ENCODE measurements at places on chromosomes 5 and 9.
A peak's percentile ranks its signal among the peaks of the same experiment; 100 is the strongest.

- no peak for ATAC-seq
These were observed 26.3 kb downstream of the SEMA5A start for GRCh38 chr5:9519537-9519936.

DNA sequence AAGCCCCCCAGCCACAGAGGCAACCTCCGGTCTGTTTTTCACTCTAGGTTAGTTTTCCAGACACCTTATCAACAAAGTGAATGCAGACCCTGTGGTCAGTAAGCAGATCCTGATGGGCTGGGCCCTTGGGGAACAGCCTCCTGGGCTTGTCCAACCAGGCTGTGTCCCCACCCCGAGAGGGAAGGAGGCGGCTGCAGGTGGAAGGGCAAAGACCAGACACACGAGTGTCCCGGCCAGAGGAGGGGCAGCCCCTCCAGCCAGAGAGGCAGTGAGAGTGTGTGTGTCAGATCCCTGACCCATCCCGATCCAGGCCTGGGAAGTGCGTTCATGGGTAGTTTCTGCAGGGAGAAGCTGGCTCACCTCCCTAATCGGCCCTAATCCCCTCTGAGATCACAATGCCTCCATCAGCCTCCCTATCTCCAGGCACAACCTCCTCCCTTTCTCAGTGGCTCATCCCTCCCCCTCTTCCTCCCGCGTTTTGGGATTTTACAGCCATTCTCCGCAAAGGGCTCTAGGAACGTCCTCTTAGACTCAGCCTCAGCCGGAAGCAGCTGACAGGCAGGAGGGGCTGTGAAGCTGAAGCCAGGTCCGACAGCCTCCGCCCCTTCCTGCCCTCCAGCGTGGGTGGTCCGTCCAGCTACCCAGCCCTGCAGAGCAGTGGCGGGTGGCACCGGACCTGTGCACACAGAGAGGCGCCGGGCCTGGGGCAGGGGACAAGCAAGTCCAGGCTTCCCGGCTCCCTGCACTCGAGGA is 9.7 kb downstream of the SLC12A7 start:
- ATAC-seq = no peak

- ATAC-seq = no peak
These were observed 151.6 kb upstream of the SLC30A5 start for GRCh38 chr5:68942169-68942568.

DNA sequence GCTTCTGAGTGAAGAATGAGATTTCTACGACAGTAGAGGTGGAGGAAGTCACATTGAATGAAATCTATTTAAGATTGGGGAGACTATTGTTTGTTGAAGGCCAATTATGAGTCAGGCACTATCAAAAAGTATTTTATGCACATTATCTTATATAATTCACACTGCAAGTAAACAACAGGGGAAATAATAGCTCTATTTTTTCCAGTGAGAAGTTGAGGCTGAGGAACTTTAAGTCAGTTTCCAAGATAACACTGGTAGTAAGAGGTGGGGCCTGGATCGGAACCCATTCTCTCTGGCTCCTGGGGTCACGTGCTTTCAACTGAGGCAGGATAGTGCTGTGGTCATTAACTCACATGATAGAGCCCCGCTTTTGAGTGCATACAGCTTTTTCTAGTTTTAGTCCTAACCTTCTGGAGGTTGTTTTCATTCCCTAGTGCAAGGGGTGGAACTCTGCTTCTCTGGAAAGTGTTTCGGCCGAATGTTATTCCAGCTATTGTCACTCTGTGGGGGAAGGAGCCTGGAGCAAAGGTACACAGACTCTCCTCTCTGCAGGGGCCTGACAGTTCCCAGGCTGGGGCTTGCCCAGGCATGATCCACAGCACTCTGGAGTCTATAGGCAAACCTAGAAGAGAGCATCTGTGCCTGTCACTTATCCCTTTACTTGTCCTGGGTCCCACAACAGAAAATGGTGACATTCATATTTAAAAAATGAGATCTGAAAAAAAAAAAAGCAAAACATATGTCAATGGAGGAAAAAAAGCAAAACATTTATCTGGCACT is 352.4 kb upstream of the ACTBL2 start:
- ATAC-seq = peak; percentile 58

GRCh38 chr5:134099939-134100282 is 14.6 kb upstream of the TCF7 start:
- ATAC-seq = peak; percentile 5

GRCh38 chr5:134466241-134467069 is 54.8 kb upstream of the CDKN2AIPNL start:
- peak; percentile 92 for ATAC-seq

GRCh38 chr5:2270467-2270866 is 387.7 kb upstream of the IRX4 start:
- no peak for ATAC-seq

GRCh38 chr5:132830436-132831094 is at the start of gene SHROOM1:
SHROOM1 (minus strand) TSS chr5:132830647; CDS start chr5:132826140, 4,507 bp downstream.
- ATAC-seq = peak; percentile 75

- no peak for ATAC-seq
These were observed 13.8 kb downstream of the TMEM8B start for GRCh38 chr9:35842795-35843194.

DNA sequence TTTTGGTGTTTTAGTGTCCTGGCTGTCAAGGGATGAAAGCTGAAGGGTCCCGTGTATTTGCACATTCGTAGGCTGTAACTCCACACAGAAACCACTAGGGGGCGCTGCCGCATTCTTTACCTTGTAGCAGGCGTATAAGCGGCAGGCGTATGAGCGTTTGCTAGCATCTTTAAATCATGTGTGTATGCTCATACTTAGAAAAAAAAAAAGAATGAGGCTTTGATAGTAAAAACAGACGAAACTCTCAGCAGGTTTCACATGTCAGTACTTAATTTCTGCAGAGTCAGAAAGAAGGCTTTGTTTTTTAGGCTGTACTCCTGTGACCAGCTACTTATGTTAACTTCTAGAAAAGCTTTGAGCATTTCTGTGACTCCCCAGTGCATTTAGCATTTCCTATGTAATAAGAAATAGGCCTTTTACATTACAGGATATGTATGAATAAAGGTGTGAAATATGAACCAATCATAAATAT is 218.8 kb upstream of the ADAMTSL1 start:
- ATAC-seq = peak; percentile 93

DNA sequence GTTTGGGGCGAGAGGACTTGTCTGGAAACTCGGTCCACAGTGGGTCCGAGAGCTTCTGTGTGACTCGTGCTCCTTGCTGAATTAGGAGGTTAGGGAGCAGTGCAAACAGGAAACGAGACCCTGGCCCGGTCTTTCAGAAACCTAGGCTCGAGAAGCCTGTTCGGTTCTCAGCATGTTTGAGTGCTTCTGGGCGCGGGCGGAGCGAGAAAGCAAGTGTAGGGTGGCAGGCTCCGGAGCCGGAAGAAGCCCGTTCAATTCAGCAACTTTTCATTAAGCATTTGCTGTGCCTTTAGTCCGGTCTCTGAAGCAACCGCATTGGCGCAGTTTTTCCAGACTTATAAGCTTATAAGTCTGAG is 547 bp downstream of the CLTA start:
- ATAC-seq = peak; percentile 19

DNA sequence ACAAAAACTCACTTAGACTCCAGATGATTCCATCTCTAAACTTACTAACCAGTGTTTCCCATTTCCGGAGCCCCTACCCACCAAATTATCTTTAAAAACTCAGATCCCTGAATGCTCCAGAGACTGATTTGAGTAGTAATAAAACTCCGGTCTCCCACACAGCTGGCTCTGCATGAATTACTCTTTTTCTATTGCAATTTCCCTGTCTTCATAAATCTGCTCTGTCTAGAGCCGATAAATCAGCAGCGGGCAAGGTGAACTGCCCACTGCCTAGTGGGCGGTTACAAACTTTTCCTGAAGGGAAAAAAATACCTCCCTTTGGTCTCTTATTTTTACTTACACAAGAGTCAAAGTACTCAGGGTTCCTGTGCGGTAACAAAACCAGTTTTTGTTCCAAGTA is 624.4 kb upstream of the RORB start:
- ATAC-seq = no peak

- no peak for ATAC-seq
These were observed 59.5 kb upstream of the EQTN start for GRCh38 chr9:27356446-27356845.

DNA sequence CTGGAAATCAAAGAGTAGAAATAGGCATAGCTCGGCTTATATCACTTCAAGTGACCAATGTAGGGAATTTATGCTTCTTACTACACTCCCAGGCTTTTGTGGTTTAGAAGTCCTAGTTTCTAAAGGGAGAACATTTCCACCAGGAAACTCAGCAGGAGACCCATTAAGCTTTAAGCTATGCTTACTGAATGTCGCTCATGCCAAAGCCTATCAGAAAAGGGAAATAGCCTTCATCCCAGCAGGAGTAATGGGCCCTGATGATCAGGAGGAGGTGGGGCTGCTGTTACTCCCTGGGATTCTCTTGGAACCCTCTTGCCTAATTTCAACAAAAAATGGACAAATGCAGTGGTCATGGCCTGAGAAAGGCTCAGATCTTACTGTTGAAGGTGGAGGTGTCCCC is 54.5 kb upstream of the SEMA6A start:
- no peak for ATAC-seq

GRCh38 chr9:27462434-27462833 is 61.7 kb upstream of the IFNK start:
- ATAC-seq = no peak

GRCh38 chr5:143446535-143447226 is 43.2 kb upstream of the NR3C1 start:
- no peak for ATAC-seq

DNA sequence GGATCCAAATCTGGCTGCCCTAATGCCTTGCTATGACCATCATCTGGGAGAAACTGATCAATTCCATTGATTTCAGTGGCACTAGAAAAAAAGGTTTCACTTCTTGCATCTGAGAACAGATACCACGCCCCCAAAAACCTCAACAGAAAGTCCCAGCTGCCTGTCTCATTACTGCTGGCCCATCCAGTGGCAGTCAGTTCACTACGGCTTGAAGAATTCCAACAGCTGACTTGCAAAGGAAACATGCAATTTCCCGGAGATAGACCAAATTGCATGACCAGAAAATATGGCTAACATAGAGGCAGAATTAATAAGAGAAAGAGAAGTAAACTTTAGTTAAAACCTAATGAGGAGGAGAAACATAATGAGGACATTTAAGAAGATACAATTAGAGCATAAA is 48.6 kb downstream of the UGCG start:
- no peak for ATAC-seq
